HCT116 (cell line): ENCODE measurements at places on chromosomes 4 and X. TPM values are rescaled to one million over a fixed set of nuclear protein-coding genes. Genes with fewer than 3 reads are reported as not detected.

SLC26A1 gene
- 0.22 TPM for total RNA-seq

GRCh38 chr4:88033309-88033708 is 25.9 kb downstream of the PKD2 start:
- peak; percentile 34 for DNase-seq

DGAT2L6 gene
- total RNA-seq = not detected

GRCh38 chrX:109040057-109040456 is 303.7 kb upstream of the IRS4 start:
- no peak for DNase-seq

DNA sequence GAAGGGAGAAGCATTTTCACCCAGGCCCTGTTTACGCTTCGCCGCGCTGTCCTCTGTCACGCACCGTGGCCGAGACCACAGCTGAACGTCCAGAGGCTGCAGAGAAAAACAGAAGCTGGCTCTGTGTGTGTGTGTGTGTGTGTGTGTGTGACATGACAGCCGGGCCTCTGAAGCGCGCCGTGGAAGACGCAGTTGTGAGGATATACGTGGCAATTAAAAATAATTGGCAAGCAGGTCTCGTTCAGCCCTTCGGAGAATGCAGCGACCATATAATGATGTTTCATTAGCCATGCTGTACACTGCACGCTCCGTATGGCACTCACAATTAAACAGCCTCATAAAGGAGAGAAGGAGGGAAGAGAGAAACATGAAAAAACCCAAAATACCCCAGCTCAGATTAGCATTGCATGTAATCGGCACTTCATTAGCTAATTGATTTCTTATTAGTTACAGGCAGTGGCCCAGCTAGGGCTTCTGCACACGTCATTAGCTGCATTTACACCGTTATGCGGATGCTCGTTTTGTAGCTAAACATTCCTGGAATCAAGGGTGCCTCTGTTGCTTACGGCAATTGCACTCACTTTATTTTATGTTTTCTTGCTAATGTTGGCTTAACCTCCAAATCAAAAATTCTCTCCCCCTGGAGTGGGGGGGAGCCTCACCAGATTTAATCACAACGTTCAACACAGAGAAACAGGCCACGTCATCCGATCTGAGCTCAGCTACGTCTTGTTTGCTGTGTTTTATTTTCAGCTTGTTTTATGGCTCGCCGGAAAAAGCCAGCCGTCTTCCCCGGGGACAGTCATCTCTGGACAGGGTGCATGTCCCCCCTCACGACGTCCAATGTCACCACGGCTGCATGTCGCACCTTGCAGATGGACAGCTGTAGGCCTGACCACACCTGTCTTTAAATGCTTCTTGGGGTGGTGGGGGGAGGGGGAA is 74.6 kb upstream of the SHOX start:
- no peak for DNase-seq

- DNase-seq = no peak
Measured at GRCh38 chrX:110280954-110281353, 36.9 kb downstream of the AMMECR1 start.

DNA sequence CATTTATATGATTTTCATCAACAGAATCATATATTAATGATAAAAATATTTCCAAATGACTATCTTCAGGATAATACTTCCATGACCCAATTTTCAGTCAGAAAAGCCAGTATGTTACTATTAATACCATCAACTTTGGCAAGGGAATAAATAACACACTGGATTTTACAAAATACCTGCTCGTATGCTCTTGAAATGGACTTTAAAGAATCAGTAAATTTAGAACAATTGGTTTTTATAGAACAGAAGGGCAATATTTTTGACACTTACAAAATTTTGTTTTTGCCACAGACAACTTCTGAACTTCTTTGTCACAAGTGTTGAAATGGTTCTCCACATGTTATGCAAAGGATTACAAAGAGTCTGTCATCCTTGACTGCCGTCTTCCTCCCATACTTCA is 700.4 kb downstream of the FSTL5 start:
- DNase-seq = no peak

GRCh38 chr4:8819473-8820177 is 52.0 kb downstream of the HMX1 start:
- no peak for DNase-seq

ANXA5 gene
- 186 TPM for total RNA-seq

PDZD4 gene
- 0.30 TPM for total RNA-seq
